Activated CD4-positive, alpha-beta T cell treated with anti-CD3 and anti-CD28 coated beads for 36 hours (primary cell): ENCODE measurements at places on chromosomes 2 and 18.

GRCh38 chr2:183057333-183057985 lies 19.2 kb upstream of the NCKAP1 start:
- DNase-seq: no peak

DNA sequence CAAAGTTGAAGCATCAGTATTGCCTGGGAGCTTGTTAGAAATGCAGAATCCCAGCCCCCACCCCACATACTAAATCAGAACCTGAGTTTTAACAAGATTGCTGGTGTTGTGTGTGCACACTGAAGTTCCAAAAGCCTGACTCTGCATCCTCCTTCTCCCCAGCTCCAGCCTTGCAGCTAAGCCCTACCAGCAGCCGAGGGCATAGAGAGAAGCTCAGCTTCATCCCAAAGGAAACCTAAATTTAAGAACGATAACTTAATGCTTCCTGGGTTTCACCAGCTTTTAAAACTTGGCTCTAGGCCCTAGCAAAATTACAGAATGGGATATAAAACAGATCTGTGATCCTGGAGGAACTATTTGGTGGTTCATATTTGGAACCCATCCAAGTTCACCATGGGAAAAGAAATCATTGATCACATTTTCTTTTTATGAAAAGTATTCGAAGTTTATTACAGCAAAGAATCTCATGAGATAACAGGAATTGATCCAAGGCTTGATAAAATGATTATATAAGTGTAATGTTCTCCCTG lies 11.1 kb downstream of the SMYD1 start:
- DNase-seq: no peak

DNA sequence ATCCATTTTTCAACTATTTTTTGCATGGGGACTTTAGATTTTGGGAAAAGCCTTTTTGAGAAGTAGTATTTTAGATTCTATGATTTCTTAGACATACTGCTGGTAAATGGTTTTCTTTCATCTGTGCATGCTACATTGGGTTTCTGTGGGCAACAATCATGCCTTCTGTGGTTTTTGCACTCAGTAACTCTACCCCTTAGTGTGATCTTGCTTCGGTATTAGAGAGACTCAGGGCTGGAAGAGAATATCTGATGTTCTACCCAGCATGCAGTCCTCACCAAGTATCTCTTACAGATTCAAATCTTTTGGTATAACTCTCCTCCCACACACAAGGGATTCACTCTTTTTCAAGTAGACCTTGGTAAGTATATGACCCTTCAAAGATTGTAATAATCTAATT lies 183.0 kb downstream of the PMAIP1 start:
- no peak for DNase-seq

DNA sequence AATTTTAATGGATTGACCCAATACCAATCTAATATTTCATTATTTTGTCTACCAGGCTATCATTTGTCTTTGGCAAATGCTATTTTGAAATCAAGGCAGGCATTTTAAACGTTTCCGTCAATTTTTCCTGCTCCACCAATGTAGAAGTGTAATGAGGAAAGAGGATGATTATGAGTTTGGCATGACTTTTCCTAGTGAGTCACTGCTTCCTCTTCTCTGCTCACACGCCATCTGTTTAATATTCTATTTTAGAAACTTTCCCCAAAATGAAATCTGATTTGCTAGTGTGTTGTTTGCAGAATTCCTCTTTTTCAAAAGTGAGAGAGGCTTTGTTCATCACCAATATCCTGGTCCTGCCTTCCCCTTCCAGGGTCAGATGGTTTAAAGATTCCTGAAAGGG lies 42.5 kb upstream of the PID1 start:
- no peak for DNase-seq
